Natural killer cell treated with Interleukin-12 subunit alpha and Interleukin-12 subunit beta and Interleukin-15 and Interleukin-18, amount 100 ng/mL, for 72 hours (primary cell): ENCODE measurements at places on chromosomes 2 and 18. TPM values are rescaled to one million over a fixed set of nuclear protein-coding genes. Genes with fewer than 3 reads are reported as not detected.

DNA sequence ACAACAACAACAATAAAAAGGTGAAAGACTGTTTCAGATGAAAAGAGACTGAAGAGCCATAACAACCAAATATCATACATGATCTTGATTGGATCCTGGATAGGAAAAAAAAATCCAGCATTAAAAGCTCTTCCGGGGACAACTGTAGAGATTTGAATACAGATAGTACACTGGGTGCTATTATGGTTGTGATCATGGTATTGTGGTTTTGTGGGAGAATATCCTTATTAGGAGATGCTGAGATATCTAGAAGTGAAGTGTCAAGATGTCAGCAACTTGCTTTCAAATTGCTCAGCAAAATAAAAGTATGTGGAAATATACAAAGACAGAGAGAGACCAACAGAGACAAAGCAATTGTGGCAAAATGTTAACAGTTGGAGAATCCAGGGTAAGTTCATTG lies 15.5 kb upstream of the SPATA3 start:
- DNase-seq: no peak
- H3K27ac ChIP-seq: peak overlapping the region; percentile 67
- H3K4me3 ChIP-seq: peak overlapping the region; percentile 60
- H3K27me3 ChIP-seq: peaks cover 53% of the 10 kb centered on the region
- peaks cover 42% of the 10 kb centered on the region for H3K4me1 ChIP-seq

DNA sequence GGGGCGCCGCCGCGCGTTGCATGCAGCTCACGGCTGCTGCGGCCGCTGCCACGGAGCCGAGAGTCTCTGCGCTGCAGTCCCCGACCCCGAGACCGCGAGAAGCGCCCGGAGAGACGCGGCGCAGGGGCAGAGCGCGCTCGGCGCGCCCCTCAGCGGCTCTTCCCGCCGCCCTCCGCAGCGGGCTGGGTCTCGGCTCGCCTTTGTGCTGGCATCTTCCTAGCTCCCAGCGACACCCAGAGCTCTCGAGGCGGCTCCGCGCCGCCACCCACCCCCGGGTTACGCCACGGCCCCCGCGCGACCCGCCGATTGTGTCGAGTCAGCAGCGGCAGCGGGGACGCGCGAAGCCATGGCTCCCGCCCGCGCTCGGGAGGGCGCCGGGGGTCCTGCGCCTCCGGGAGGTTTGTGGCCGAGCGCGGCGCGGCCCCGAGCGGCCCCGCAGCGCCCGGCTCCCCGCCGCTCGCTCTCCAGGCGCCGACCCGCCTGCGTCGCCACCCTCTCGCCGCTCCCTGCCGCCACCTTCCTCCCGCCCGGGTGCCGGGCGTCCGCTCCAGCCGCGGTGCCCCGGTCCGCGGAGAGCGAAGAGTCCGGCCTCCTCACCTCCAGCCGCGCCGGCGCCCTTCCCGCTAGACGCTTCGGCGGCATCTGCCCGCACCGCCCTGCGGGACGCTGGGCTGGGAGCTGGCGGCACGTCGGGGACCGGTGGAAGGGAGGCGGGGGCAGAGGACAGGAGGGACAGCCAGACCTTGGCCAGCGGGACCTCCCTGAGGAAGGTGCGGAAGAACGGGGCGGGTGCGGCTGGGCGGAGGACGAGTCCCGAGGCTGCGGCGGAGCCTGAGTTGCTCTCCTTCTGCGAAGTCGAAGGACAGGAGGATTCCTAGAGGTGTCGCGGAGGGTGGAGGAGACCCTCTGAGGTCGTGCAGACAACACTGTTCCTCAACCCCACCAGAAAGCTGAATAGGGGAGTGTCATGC lies 46.3 kb upstream of the CCDC150 start:
- no peaks in the 10 kb centered on the region for H3K4me1 ChIP-seq
- DNase-seq: no peak
- no peak within 1 kb of the TSS for H3K27ac ChIP-seq

DNA sequence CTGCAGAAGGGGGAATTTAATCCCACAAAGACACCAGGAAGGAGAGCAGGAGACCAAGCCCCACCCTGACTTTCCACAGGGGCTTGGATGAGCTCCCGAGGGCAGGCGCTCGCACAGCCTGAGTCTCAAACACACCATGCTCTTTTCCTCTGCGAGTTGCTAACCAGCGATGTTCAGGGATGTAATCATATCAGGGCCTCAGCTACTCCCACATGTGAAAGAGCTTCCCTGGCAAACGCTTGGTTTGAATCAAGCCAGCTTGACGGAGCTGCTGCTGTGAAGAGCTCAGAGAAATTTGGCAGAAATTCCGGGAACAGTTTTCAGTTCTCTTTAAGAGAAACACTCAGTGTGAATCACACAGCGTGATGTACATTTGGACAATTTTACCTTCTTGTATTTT lies 385.8 kb downstream of the GALR1 start:
- peaks cover 4% of the 10 kb centered on the region for H3K36me3 ChIP-seq
- DNase-seq: no peak
- H3K4me1 ChIP-seq: no peaks in the 10 kb centered on the region
- no peak overlapping the region for H3K27ac ChIP-seq

DNA sequence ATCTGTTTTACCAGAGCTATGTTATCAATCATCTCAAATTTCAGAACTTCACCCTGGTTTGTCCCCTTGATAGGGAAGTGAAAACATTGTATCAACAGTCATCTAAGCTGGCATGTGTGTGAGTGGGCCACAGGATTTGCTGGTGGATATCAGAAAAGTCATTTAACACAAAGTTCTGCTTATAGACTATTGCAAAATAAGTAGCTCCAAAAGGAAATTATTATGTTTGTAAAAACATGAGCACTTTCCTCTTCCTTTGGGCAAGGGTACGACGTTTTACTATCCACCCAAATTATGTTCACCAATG lies 20.7 kb upstream of the COPS8 start:
- no peak overlapping the region for H3K27ac ChIP-seq
- H3K4me3 ChIP-seq: no peak overlapping the region
- DNase-seq: no peak
- H3K36me3 ChIP-seq: no peaks in the 10 kb centered on the region
- peaks cover 3% of the 10 kb centered on the region for H3K27me3 ChIP-seq

GRCh38 chr18:12703664-12704063 lies 822 bp downstream of the PSMG2 start:
- no peaks in the 10 kb centered on the region for H3K27me3 ChIP-seq
- peaks cover 17% of the 10 kb centered on the region for H3K36me3 ChIP-seq
- peak overlapping the region; percentile 80 for H3K27ac ChIP-seq
- peak overlapping the region; percentile 96 for H3K4me3 ChIP-seq

DNA sequence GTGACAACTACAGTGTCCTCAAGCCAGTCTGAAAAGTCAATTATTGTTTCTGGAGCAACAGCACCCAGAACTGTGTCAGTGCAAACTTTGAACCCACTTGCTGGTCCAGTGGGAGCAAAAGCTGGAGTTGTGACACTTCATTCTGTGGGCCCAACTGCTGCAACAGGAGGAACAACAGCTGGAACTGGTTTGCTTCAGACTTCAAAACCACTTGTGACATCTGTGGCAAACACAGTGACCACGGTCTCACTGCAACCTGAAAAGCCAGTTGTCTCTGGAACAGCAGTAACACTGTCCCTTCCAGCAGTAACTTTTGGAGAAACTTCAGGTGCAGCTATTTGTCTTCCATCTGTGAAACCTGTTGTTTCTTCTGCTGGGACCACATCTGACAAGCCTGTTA lies 59.8 kb downstream of the TAF4B start:
- H3K4me3 ChIP-seq: no peak overlapping the region
- no peak overlapping the region for H3K27ac ChIP-seq
- peak; percentile 63 for DNase-seq
- H3K36me3 ChIP-seq: peaks cover 4% of the 10 kb centered on the region

DNA sequence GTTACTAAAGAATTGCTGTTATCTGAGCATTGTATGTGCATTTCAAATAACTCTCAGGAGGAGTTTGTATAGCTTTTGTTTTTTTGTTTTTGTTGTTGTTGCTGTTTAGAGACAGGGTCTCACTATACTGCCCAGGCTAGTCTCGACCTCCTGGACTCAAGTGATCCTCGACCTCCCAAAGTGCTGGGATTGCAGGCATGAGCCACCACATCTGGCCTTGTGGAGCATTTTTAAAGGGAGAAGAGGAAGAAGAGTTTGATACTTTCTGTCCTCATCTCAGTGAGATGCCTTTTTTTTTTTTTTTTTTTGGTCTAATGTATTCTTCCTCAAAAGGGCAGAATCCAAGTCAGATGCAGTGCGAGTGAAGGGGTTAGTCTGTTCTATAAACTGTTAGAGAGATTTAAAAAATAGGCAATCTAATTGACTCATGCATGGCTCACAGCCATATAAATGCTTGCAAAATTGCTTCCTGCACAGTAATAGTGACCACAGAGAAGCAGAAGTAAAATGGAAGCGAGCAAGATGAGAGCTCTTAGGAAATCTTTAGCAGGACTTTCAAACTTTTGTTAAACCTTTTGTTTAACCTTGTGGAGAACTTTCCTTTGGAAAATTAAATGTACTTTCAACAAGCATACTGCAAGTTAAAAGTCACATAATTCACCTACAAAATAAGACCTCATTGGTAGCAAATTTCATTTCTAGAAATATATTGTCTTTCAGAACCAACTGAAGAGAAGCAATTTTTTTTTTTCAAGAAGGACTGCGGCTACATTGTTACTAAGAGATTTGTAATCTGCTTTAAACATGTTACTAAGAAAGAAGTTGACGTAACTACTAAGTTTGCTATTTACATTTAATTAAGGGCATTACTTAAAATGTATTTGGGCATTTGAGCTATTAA lies 52.3 kb upstream of the ROCK1 start:
- H3K4me1 ChIP-seq: no peaks in the 10 kb centered on the region
- no peak for DNase-seq

DNA sequence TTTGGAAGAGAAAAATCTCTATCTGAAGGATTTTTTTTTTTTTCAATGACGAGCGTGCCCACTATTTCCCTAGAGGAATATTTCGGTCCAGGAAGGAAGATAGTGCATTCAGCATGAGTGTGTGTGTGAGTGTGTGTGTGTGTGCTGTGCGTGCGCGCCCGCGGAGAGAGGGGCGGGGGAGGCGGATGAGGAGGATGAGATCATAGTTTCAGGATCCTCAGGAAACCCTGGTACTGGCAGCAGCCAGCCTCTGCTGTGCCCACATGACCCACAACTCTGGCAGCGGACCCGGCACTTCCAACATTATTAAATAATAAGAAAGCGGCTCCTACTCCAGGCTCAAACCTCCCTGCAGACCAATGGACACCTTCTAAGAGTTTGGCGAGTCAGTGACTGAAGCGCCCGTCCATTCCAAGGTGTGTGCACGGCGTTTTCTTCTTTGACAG lies 217.0 kb upstream of the DTNA start:
- DNase-seq: no peak
- H3K36me3 ChIP-seq: peaks cover 5% of the 10 kb centered on the region
- H3K27me3 ChIP-seq: peaks cover 23% of the 10 kb centered on the region
- H3K4me1 ChIP-seq: no peaks in the 10 kb centered on the region

DNA sequence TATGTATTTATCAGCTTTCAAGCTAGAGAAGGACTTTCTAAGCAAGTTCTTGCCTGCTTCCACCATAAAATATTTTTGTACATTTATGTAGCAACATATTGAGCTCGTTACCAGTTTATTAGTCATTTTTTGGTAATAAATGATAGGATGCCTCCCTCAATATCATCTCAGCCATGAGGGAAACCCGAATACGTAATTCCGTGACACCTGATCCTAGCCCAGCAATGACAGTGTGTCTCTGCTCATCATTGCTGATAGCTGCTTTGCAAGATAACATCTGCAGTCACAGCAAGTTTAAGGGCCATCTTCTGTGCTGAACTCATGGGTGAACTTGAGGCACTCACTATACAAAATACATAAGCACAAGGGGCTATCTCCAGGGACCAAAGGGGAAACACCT lies 62.2 kb downstream of the COL6A3 start:
- no peak overlapping the region for H3K4me3 ChIP-seq
- no peak for DNase-seq

DNA sequence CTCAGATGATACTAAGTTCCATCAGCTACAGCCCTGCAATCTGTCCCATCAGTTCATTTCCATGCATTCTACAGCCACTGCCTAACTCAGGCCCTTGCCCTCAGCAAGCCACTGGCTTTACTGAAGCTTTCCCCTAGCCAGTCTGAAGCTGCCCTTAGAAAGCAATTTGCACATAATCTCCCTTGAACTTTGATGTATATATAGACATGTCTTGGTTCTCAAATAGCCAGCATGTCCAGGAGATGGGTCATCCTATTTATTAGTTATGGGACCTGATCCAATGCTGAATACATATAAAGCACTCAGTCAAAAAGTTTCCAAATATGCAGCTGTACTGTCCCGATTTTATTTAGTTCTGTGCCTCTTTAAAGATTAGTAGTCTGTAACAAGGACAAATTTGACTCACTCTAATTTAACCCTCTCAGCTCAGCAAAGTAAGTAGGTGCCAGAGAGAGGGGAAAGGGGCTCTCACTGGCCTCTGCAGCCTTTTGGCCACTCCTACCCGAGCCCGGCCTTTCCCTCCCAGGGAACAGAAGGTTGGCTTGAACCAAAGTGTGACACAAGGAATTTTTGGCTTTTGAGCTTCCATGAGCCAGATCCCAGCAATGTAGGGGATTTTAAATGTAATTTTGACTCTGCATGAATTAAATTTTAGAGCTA lies 70.7 kb downstream of the CCDC93 start:
- no peaks in the 10 kb centered on the region for H3K4me1 ChIP-seq
- no peak for DNase-seq
- H3K27me3 ChIP-seq: no peaks in the 10 kb centered on the region

DNA sequence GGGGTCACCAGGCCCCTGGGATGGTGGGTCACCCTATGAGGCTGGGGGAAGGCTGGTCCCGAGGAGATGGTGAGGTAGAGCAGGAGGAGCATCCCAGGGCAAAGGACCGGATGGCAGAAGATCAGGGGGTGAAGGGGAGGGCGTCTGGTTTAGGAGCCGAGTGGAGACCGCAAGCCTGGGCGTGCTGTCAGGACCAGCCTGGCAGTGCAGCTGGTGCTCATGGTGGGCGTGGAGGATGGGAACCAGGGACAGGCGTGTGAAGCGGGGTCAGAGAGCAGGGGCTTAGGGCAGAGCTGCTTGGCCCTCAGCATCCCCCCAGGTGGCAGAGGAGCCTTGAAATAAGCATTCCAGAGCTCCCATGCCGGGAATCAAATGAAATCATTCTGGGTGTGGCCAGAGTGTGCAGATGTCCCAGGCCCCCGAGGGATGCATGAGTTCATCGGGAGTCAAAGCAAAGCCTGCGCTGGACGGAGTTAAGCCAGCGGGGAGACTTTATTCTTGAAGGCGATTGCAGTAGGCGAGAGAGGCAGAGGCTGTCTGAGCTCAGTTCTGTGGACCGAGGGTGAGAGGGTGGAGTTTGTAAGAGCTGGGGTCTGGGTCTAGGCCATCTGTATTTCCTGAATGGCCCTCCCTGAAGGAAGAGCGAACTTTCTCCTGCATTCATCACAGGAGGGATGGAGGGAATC lies 33.1 kb upstream of the MBP start:
- no peak for DNase-seq
- H3K27ac ChIP-seq: peak overlapping the region; percentile 27

Gene C2orf78
- total RNA-seq: not detected

Gene HOXD1
- total RNA-seq: not detected

Gene FZD7
- total RNA-seq: 0.67 TPM

Gene FBLN7
- 0.38 TPM for total RNA-seq

Gene ME2
- 112 TPM for total RNA-seq

Gene BMP10
- total RNA-seq: not detected

Gene L3MBTL4
- 10.2 TPM for total RNA-seq

Gene PARD3B
- total RNA-seq: 0.52 TPM
